Cortex of kidney (tissue), 1 donor: ENCODE measurements at places on chromosomes 11 and 22.

DNA sequence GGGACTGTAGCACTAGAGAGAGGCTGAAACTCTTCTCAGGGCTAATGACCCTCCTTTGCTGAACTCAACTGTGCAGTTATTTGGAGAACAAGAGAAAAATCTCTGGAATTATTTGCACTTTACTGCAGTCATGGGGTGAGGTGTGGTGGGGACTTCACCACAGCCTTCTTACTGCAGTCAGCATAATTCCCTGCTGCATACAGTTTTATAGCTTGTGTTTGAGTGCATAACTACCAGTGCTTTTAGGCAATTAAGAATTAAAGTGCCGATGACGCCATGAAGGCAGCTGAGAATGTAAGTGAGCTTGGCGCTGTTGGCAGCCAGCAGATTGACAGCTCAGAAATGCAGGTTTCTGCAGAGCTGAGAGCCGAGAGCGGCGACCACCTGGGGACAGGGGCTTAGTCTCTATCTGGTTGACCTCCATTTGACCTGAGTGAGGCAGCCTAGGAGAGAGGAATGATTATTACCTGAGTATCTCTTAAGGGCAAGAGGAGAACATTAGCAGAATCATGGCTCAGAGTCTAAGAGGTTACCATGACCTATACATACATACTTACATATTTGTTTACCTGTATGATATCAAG lies 830.0 kb downstream of the NTM start:
- no peak for DNase-seq

GRCh38 chr11:34080609-34081008 lies 24.8 kb upstream of the NAT10 start:
- no peak for DNase-seq

- DNase-seq: no peak
Measured at GRCh38 chr22:20659258-20659657, 114.7 kb upstream of the SERPIND1 start.

GRCh38 chr11:32068134-32068870 lies 22.6 kb upstream of the RCN1 start:
- DNase-seq: no peak

- DNase-seq: no peak
Measured at GRCh38 chr11:61923166-61924063, 6.0 kb upstream of the RAB3IL1 start.

- no peak for DNase-seq
Measured at GRCh38 chr11:114034956-114035355, 24.6 kb upstream of the ZBTB16 start.

DNA sequence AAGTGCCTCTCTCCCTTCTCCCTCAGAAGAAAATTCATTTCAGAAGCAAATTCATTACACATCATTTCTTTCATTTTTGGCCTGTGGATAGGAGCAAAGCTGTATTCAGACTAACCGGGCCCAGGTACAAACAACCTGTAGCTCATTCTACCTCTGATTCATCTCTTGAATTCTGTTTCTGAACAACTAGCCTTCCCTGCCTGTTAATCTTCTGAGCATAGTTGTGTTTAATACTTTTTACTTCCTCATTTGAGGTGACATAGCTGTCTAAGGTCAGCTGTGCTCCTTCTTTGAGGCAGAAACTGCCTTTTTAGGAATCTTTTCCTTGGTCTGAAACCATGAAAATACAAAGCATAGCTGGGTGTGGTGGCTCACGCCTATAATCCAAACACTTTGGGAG lies 12.6 kb upstream of the IL18BP start:
- no peak for DNase-seq

- no peak for DNase-seq
Measured at GRCh38 chr11:31442086-31442485, 67.3 kb downstream of the IMMP1L start.

DNA sequence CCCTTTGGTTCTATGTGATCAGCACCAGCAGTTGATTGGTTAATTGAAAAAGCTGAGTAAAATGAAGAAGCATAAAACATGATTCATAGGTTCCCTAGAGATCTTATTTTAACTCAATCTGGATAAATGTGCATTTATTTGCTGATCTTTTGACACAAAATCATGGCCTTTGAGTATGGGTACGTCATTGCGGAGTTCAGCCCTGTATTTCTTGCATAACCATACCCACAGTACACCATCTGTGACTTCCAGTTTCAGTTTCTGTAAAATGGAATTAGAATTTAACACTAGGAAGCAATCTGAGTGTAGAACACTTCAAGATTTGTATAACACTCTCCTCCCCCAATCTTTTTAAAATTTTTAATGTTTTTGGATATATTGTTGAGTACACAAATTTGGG lies 358.2 kb downstream of the DDX10 start:
- DNase-seq: no peak

- DNase-seq: no peak
Measured at GRCh38 chr11:44957776-44958564, 7.3 kb upstream of the TP53I11 start.

GRCh38 chr11:61826930-61827570 lies 1.1 kb upstream of the FADS2 start:
- DNase-seq: no peak

- no peak for DNase-seq
Measured at GRCh38 chr22:43796567-43796966, 15.5 kb downstream of the EFCAB6 start.

- DNase-seq: no peak
Measured at GRCh38 chr22:32708830-32709229, 92.7 kb upstream of the TIMP3 start.

GRCh38 chr11:9380773-9381172 lies 3.7 kb upstream of the IPO7 start:
- DNase-seq: no peak

DNA sequence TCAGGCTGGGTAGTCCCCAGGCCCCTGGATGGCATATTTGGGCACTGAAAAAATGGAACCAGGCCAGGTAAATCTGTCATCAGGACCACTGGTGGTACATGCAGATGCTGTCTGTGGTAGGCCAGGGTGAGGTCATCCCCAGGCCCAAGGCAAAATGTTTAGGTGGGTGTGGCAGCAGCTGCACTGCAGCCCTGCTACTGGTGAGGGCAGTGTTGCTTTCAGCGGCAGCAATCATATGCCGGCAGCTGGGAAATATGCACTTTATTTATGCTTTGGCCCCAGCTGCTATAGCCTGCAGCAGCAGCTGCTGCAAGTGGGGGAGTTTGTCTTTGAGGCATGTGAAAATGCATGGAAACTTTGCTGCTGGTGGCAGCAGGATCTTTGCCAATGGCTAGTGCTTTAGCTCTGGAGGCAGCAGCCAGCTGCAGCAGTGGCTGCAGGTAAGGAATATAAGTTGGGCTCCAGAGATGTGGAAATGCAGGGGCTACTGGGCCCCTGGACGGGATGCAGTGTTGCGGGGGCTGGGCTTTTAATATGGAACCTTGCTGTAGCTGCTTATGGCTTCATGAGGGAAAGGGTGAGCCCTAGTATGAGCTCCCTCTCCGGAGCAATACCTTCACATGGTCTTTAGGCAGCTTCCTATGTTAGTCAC lies 365.7 kb upstream of the CADM1 start:
- DNase-seq: no peak

GRCh38 chr11:32428665-32429303 lies 6.6 kb downstream of the WT1 start:
- DNase-seq: no peak

- DNase-seq: no peak
Measured at GRCh38 chr11:47415949-47416472, 7.6 kb downstream of the SLC39A13 start.

DNA sequence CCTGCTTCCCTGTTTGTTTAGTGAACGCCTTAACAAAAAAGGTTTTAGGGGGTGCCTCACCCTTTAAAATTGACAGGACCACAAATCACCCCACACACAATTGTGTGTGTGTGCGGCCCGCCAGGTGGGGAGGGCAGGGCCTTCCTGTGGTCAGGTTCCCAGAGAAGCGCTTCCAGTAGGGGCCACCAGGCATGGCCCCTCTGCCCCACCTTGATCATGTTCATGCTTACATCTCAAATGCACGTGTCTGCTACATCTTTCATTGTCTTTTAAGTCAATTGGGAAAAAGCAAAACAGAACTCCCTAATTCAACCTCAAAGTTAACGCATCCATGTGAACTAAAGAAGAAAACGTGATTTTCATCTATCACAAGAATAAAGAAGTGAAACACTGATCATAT lies 1335.3 kb downstream of the TBC1D22A start:
- DNase-seq: no peak

GRCh38 chr22:45891021-45891421 lies 85.9 kb downstream of the WNT7B start:
- DNase-seq: no peak

- DNase-seq: no peak
Measured at GRCh38 chr11:64297699-64298358, 2.3 kb upstream of the CATSPERZ start.

GRCh38 chr11:102244681-102245409 lies 72.4 kb upstream of the BIRC3 start:
- no peak for DNase-seq

GRCh38 chr22:26890870-26891269 lies 233.5 kb downstream of the MIAT start:
- DNase-seq: no peak

GRCh38 chr22:17754233-17754925 lies 19.9 kb downstream of the BID start:
- DNase-seq: no peak

- DNase-seq: no peak
Measured at GRCh38 chr11:766936-767210, 10.4 kb downstream of the GATD1 start.

- DNase-seq: no peak
Measured at GRCh38 chr11:46800177-46800576, 45.9 kb downstream of the CKAP5 start.

- DNase-seq: no peak
Measured at GRCh38 chr22:19411690-19412045, 19.9 kb downstream of the HIRA start.

- no peak for DNase-seq
Measured at GRCh38 chr11:117479372-117479771, 151.7 kb downstream of the CEP164 start.

GRCh38 chr11:115645631-115646317 lies 141.6 kb upstream of the CADM1 start:
- no peak for DNase-seq

DNA sequence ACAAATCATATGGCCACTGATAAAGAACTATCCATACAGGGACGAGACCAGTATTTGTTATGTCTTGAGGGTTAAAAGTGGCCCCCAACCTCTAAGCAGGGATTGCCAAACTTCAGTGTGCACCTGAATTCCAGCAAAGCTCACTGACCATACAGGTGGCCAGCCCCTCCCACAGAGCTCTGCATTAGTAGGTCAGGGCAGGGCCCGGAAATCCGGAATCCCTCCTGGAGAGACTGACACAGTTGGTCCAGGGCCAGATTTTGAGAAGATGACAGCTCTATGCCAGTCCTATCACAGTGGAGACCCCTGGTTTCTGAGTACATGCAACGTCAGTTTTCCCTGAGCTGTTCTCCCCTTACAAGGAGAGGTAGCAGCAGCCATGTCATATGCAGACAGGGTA lies 20.8 kb downstream of the VPS37C start:
- no peak for DNase-seq

DNA sequence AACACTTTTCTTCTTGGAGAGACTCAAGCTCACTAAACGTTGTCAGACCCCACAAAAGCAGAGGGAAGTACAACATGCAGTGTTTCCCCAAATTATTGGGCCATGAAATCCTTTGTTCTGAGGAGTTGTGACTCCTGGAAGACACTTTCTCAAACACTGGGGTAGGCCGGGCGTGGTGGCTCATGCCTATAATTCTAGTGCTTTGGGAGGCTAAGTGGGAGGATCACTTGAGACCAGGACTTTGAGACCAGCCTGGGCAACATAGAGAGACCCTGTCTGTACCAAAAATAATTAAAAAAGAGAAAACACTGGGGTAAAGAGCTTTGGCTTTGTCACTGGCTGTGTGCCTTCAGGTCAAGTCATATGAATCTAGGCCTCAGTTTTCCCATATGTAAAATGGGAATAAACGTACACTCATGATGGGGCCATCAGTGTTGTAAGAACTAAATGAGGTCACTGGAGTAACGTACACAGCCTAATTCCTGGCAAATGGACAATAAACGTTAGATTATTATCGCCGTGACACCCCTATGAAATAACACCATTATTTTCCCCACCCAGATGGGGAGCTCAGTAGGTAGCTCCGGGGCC lies 92.0 kb downstream of the RRM1 start:
- DNase-seq: no peak

GRCh38 chr11:37203006-37203405 lies 605.0 kb upstream of the RAG2 start:
- DNase-seq: no peak

GRCh38 chr11:120603071-120603470 lies 91.5 kb downstream of the GRIK4 start:
- DNase-seq: no peak

DNA sequence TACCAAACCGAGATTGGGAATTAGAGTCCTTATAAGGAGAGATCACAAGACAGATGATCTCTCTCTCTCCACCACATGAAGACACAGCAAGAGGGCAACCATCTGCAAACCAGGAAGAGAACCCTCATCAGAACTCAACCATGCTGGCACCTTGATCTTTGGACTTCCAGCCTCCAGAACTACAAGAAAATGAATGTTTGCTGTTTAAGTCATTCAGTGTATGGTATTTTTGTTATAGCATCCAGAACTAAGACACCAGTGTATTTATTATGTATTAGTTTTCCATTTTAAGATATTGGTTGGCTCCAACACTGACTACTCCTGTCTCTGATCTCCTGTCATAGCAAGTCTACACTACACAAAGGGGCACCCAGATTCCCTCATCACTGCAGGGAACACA lies 86.9 kb downstream of the CCDC34 start:
- DNase-seq: no peak

- DNase-seq: no peak
Measured at GRCh38 chr11:31795706-31796498, 15.2 kb downstream of the PAX6 start.

GRCh38 chr11:102347462-102348370 lies 702 bp downstream of the BIRC2 start:
- no peak for DNase-seq

DNA sequence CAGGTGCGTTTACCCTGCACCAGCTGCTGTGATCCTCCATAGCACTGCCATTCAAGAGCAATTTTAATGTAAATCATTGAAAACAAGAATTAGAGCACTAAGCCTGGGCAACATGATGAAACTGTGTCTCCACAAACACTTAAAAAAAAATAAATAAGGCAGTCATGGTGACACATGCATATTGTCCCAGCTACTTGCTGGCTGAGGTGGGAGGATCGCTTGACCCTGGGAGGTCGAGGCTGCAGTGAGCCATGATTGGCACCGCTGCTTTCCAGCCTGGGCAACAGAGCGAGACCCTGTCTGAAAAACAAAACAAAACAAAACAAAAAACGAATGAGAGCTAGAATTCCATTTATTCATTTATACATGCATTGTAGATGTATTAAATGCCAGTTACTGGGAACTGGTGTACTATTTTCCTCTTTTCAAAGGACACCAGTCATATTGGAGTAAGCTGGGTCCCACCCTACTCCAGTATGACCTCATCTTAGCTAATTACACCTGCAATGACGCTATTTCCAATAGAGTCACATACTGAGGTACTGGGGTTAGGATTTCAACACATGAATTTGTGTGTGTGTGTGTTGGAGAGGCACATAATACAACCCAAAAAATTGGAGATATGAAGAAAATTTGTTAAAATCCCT lies 101.9 kb downstream of the MICAL2 start:
- DNase-seq: no peak
